Adipocyte (in vitro differentiated cells): ENCODE measurements at places on chromosomes 11 and 22.

DNA sequence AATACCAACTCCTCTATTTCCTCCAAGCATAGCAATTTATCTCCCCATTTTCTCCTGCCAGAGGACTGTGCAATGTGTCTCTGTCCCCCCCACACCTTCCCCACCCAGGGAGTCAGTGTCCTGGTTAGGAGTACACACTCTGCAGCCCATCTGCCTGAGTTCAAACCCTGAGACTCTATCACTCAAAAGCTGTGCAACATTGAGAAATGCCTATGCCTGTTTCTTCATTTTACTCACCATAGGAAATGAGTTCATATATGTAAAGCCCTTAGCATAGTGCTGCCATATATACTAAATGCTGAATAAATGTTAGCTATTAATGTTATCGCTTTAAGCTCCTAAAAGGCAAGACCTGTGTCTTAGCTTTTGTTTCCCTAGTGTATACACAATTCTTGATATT lies 64.0 kb downstream of the TMPRSS5 start:
- DNase-seq, result no peak

DNA sequence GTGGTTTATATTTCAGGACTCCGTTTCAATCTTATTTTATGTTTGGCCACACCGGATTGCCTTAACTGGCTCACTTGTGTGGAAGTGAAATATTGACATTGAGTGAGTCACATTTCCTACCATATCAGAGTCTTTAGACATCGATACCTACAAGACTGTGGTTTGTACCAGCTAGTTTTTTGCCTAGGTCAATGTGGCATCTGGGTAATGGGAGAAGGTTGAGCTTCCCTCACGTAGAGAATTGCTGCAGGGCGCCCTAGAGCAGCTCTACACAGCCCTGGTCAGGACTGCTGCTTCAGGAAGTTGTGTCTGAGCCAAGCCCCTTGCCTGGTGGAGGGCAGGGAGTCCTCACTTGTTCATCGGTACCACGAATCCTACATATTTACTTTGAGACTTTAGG lies 1.6 kb downstream of the GRAMD1B start:
- DNase-seq, result no peak

DNA sequence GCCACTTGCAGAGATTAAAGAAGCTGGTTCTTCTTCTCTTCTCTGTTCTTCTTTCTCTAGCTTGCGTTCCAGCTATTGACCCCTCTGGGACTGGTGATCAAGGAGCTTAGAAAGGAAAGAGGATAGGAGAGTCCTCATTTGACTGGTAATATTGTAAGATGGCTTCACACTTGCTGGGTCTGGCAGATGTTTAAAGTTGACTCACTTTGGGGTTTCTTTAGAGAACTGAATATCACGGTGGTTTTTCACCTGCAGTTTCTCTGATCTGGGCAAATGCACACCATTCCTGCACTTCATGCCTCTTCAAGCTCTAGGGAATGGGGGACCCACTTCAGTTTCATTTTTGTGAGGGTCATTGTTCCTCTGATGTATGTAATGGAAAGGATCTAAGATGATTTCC lies 41.8 kb upstream of the DEUP1 start:
- DNase-seq, result no peak

GRCh38 chr11:128809128-128809527 lies 58.0 kb downstream of the KCNJ1 start:
- DNase-seq, result no peak

GRCh38 chr11:71437879-71438278 lies 10.3 kb downstream of the DHCR7 start:
- DNase-seq, result no peak

DNA sequence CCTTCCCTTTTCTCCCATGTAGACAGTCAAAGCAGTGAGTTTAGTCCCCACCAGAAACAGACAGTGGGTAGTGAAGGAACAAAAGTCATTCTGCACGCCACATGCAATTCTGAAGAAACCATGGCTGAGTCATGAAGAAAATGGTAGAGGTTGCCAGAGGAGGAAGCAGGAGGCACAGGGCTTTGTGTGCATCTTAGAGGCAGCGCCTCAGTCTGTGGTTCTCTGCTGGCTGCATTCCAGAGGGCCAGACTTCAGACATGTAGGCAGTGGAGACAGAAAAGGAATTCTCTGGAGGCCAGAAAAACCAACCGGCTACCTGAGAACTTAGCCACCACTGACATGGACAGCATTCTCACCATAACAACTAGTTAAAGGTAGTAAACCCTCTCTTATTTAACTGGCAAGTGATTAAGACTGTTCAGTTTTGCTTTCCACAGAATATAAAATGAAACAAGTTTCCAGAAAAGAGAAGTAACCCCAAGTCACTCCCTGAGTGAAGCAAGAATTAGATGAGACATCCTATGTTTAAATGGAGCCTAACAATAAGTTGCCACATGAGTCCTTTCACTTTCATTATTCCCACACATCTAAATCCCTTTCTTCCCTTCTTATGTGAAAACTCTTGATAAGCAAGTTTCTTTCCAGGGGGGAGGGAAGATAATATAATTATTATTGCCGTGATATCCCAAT lies 556.1 kb downstream of the SOX6 start:
- DNase-seq, result peak; percentile 77

DNA sequence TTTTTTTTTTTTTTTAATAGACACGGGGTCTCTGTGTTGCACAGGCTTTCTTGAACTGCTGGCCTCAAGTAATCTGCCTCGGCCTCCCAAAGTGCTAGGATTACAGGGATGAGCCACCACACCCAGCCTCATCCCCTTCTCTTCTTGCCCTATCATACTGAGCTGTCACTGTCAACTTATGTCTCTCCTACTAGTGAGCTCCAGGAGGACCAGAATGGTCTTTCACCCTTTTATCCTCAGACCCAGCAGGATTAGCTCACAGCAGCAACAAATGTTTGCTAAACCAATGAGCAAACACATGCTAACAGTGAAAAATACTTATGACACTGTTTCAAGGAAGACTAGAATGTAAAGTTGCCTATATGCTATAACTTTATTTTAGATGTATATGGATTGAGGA lies 6.4 kb upstream of the NXF1 start:
- DNase-seq, result no peak

DNA sequence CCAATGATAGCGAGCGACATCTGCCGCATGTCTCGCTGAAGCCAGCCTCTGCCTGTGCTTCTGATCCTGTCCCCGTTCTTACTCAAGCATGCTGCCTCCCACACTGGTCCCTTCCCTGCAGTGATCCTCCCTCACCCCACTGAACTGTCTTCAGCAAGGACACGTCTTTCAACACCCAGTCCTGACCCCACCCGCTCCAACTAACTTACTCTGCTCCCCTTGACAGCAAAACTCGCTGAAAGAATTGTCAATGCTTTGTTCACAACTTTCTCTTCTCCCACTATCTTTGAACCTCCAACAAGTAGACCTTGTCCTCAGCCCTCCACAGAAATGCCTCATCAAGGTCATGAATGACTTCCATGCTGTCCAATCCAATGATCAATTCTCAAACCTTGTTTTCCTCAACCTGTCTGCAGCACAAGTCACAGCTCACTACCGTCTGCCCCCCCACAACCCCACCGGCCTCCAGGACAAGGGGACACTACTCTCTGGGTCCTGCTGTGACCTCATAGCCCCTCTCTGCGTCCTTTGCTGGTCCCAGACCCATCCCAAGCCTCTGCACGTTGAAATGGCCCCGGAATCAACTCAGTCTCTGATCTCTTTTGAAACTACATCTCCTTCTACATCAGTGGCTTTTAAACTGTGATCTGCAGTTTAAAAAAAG lies 108.0 kb downstream of the MICAL3 start:
- DNase-seq, result no peak

GRCh38 chr22:37848587-37849088 lies 581 bp upstream of the EIF3L start:
- peak; percentile 17 for DNase-seq

DNA sequence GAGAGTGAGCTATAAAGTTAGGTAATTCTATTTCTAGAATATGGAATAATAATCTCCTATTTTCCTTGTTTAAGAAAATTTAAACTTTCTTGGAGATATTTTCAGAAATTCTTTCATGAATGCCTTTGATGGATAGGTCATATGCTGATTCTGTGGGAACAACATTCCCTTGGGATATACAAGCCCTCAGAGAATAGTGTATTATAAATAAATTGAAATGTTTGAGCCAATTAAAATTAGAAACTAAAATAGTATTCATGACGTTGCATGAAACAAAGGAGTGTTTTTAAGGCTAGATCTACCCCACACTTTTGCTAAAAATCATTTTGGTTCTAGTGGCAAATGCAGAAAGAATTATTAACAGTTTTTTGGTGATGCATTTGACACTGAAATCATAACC lies 269.3 kb upstream of the ANO3 start:
- DNase-seq, result peak; percentile 3

DNA sequence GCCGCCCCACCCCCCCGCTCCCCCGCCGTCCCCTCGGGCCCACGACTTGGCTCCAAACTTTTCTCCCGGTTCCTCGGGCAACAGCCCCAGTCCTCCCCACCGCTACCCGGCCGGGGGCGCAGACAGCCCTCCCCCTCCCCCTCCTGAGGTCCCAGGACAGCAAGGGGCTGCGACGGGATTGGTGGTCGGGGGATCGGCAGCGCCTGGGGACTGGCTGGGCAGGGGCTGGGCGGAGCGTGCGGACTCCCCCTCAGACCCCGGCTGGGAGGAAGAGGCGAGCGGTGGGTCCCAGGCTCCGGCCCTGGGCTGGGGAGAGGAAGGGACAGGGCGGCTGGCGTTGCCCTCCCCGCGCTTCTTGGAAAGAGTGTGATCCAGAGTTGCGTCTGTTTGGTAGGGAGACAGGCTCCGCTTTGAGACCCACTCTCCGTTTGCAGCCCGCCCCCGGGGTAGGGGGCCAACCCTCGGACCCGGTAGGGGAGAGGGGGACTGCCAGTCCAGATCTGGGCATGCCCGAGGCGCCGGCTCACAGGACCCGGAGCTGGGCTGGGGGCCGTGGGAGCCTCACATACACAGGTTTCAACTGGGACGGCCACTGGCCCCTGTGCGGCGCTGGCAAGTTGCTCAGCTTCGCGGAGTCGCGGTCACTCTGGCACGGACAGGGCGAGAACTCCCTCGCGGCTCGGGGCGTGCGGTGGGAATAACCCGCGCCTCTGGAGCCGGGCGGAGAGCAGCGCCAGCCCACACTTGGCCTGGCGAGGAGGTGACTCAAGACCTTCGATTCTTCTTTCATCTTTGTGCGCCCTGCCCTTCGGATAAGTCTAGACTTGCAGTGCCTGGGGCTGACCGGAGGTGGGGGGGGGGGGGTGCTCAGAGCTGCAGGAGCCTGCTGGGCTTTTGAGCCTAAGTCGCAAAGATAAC lies 999 bp downstream of the TSKU start:
- DNase-seq, result peak; percentile 86

DNA sequence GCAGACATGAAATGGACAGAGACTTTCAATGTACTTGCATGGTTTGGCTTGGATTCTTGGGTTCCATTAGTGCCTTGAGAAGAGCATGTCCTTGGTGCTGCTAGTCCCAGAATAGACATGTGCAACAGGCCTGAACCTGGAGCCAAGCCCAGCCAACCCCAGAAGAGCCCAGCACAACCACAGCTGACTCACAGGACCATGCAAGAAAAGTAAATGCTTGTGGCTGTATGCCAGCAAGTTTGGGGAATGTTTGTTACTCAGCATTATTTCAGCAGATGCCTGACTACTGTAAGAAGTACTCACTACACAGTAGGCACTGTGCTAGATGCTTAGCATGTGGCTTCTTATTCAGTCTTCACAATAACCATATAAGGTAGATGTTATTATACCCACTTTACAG lies 39.2 kb upstream of the HMGXB4 start:
- DNase-seq, result no peak

GRCh38 chr11:116481126-116481675 lies 291.6 kb downstream of the BUD13 start:
- DNase-seq, result no peak

GRCh38 chr11:87173185-87174039 lies 135.7 kb downstream of the TMEM135 start:
- peak; percentile 61 for DNase-seq

DNA sequence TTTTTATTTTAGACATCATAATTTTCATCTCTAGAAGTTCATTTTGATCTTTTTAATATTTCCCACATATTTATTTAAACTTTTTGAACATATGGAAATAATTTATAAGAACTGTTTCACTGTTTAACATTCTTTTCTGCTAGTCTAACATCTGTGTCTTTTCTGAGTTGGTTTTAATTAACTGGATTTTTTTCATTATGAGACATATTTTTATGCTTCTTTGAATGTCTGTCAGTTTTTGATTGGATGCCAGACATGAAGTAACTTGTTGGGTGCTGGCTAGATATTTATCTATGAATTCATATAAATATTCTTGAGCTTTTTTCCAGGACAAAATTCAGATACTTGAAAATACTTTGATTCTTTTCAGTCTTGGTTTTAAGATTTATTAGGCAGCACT lies 317.8 kb upstream of the NCAM1 start:
- no peak for DNase-seq

DNA sequence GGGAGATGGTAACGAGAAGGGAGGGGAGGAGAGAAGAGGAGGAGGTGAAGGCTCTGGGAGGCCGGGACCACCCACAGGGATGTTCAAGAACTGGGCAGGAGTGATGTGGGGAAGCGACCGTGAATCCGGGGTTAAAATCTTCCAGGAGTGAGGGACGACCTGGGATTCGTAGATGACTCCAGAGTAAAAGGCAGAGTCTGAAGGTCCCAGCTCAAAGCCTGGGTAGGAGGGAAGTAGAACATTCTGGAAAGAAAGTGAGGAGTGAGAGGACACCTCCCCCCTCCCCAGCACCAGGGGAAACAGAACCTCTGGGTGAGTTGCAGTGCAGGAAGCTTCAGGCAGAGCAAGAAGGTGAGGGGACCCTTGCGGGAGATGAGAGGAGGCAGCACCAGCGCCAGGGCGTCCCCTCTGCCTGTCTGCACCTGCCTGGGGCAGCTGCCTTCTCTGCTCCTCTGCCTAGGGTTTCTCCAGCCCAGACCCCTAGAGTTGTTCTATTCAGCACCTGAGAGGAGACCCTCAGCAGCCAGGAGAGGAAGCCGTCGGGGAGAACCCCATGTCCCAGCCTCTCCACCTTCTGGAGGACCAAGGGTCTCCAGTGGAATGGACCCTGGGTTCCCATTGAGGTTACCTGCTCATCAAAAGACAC lies 49.7 kb downstream of the LINC01488 start:
- DNase-seq, result no peak

DNA sequence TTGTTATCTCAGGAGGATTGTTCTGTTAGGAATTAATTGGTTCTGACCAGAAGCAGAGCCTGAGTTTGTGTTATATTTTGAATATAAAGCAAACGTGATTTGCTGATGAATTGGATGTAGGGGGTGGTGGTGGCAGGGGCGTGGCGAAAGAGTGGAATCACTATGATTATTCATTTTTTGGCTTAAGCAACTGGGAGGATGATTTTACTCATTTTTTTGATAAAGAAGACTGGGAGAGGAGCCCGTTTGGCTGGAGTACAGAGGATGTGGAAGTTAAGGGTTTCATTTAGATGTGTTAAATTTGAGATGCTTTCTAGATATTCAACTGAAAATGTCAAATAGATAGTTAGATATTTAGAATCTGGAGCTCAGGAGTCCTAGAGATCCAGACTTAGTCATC lies 83.4 kb upstream of the MYO18B start:
- DNase-seq, result no peak
